SK-N-MC (cell line): ENCODE measurements at places on chromosomes 1 and 21.

GRCh38 chr1:116152577-116152943 is 41.4 kb downstream of the MAB21L3 start:
- DNase-seq: no peak

DNA sequence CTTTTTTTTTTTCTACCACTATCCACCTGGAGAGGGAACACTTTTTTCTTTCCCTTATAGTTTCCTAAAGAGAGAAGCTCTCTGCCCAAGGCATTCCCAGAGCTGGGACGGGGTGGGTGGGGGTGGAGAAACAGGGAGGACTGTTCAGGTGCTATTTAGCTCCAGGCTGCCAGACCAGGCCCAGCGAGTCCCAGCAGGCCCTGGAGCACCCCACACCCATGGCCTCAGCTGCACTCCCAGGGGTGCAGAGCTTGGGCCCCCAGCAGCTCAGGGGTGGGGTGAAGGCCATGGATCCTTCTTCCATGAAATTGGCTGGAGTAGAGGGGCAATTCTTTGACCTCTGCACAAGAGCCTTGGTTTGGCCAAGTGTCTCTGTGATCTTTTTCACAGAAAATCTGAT is 4.1 kb downstream of the ETV3L start:
- no peak for DNase-seq

- DNase-seq: no peak
Measured at GRCh38 chr1:183676586-183677189, 23.6 kb upstream of the APOBEC4 start.

DNA sequence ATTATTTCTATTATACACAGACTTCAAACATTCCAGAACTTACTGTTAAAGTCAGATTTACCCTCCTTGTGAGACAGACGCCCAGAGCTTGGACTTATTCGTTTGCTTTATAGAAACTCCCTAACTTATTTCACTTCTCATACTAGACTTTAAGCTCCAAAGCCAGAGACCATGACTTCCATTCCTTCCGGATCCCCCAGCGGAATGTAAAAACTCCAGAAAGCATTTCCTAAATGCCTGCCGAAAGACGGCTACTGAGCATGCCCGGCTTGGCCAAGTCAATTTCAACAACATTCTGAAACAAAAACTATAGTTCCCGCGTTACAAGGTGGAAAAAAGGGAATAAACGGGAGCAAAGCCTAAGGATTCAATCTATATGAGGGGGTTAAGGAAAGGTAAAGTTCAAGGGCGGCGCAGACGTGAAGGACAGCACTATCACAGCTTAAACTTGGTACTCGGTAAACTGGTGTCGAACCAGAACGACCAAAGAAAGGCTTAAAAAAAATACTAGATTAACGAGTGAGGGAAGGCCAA is 1.1 kb downstream of the USP48 start:
- no peak for DNase-seq

DNA sequence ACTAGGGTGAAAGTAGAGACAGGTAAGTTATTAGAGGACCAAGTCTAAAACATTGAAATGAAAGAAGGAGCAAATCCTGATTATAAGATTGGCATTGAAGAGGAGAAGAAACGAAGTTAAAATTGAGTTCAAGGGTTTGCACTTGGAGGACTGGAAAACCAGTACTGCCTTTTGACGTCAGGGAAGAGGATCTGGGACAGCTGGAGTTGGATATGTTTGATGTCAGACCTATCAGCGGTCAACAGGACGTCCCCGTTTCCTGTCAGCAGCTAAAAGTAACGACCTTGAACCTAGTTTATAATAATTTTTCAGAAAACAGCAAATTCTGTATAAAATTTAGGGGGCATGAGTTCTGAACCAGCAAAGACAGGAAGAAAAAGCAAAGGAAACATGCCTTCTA is 1.2 kb upstream of the NID1 start:
- no peak for DNase-seq

DNA sequence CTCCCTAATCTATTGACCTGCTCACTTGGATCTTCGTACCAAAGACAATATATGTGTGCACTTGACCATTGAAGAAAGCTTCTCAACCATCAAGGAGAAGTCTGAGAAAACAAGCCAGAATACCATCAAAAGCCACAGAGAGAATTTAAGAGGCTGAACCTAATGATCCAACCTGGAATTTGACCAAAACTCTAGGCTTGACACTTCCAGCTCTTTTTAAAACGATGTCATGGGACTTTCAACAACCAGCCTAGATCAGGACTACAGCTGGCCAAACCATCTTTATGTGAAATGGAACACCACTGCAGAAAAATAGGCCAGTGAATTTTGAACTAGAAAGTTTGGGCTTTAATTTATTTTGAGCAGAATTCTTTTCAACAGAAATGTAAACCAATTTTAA is 444.4 kb downstream of the LTN1 start:
- no peak for DNase-seq

DNA sequence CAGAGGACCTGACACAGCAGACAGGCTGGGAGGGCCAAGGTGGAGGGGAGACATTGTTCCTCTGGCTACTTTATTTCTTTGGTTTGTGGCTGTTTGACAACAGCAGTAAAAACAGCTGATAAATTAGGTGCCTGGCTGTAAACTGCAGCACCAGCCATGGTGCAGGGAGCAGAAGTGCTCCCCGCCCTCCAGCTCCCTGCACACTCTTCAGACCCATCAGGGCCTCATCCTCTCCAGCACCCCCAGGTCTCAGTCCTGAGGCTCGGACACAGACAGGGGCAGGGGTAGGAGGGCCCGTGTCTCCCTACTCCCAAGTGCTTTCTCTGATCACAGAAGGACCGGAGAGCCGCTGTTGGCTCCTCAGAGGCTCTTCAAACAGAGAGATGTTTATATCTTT is 17.7 kb upstream of the LRRN2 start:
- DNase-seq: no peak

GRCh38 chr1:211133393-211133835 is 534 bp downstream of the KCNH1 start:
- no peak for DNase-seq

- no peak for DNase-seq
Measured at GRCh38 chr1:220213382-220213983, 58.8 kb downstream of the RAB3GAP2 start.

DNA sequence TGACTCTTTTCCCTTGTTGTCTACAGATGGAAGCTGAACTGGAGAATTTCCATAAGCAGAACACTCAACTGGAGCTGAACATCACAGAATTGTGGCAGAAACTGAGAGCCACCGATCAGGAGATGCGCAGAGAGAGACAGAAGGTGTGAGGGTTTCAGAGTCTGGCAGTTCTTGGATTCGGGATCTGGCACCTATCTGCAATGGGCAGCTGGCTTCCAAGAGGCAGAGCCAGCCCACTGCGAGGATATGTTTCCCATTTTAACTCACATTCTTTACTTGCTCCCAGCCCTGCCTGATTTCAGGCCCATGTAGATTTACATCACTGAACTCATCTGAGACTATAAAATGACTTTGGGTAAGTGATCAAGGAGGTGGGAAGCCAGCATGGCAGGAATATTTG is 37.3 kb upstream of the TMEM125 start:
- no peak for DNase-seq

DNA sequence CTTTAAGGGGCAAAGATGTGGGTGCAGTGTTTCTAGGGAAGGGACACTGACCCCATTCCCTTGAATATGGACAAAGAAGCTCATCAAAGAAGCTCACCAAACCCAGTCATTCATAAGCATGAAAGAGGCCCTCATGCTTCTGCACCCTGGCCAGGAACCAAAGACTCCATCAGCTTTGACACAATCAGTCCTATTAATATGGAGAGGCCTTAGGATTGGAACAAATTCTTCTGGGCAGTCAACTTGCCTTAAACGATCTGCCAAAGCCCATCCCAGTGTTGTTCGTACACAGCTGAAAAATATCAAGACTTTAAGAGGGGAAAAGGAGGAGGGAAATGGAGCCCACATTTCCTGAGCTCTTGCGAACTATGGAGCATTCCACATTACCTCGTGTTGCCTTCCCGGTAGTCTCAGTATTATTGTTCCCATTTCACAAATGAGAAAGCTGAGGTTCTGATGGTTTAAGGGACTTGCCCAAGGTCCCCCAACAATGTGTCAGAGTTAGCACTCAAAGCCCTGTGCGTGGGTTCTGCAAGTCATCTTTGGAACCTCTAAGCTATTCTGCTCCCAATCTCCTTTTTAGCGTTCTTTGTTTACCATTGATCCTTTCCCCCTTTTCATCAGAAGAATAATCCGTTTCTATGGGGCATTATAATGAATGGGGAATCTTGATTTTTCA is 161.9 kb downstream of the ZBTB18 start:
- no peak for DNase-seq

- DNase-seq: no peak
Measured at GRCh38 chr1:153532181-153532580, 3.6 kb downstream of the S100A6 start.

DNA sequence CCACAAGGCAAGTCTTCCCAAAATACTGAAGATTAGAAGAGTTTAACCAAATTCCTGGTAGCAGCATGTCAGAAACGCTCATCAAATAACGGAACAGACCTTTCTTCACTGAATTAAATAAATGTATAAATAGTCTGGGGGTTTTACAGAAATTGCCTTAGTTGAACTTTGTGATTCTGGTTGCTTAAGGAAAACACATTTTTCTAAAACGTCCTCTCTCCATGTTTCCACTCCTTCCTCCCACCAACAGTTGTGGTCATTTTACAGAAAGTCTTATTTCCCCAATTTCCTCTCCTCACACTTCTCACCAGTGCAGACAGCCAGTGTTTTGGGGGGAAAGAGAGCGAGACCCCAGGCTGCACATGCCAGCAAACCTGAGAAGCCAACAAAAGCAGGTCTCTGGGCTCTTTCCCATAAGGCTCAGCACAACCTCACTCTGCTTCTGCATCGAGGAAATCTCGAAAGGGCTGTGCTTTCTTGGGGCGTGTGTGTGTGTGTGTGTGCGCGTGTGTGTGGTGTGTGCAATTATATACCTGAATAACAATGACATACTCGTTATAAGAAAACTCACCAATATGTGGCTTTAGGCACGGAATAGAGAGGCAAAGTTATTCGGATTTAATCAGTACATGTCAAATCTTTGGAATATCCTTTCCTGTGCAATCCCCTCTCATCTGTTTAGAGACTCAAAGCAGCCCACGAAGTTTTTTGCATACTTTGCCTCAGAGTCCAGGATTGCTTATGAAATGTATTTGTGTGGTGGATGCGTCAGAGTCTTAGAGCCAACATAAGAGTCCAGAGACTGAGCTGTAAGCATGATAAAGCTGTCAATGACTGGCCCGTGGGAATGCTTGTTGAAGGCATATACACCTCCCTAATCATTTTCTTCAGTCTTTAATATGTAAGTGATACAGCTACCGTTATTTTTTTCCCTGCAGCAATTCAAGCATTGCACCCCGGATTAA is 2.0 kb downstream of the KCNJ15 start:
- DNase-seq: no peak

- no peak for DNase-seq
Measured at GRCh38 chr1:31413405-31414001, 490 bp downstream of the SERINC2 start.

DNA sequence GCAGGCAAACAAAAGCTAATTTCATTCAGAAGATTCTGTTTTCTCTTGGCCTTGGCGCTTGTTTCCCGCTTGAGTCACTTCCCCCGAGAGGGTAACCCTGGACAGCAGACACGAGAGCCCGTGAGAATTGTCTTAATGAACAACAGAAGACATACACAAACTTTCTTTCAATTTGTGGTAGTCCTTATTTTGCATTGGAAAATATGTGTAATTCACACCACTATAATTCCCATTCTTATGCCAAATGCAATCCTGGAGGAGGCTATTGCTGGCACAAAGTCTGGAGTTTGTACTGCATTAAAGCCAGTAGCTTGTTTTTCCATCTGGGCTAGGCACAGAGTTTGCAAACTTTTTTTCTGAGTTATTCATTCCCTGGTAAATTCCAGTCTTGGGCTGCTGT is 109.8 kb upstream of the IVNS1ABP start:
- DNase-seq: no peak

DNA sequence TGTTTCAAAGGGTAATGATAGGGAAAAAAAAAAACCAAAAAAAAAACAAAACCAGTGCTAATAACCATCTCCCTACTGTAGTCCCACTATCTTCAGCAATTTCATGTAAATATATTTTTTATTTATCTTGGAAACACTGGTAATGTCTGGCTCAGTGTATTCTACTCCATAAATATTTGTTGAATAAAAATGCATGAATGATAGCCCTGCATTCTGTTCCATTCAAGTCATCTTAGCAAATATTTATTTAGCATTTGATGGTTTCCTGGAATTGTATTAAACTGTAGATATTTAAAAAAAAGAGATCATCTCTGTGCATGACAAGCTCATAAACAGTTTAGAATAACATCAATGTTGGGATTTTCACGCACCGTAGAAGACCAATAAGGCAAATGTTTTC is 24.2 kb downstream of the IL23R start:
- DNase-seq: no peak

DNA sequence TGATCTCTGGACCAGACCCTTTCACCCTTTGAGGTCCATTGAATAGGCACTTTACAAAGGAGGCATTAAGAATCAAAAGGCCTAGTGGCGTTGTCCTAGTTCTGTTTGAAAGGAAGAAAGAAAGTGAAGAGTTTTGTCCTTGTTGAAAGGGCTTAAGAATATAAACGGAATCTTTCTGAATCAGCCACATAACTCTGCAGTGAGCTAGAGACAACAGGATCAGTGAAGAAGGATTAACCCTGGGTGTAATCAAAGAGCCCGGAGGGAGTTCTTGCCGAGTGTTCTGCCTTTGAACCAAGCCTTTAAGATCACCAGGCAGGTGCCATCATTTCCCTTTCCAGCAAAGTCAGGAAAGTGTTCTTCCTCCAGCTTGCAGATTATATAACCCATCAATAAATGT is 54.8 kb upstream of the CNTN2 start:
- DNase-seq: no peak

DNA sequence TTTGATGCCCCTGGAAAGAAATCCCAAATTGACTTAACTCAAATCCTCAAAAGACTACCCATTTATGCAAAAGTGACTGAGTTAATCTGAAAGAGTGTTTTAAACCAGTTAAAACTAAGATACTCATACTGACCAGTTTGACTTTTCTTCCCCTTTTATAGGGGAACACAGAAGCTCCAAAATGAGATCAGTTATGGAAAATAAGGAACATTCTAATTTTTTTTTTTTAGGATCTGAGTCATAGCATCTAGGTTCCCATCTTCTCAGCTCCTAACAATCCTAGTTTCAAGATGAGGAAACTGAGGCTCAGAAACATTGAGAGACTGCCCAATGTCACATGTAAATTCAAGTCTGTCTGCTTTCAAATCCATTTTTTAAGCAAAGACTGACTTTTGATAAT is 231.1 kb upstream of the RUNX1 start:
- no peak for DNase-seq

DNA sequence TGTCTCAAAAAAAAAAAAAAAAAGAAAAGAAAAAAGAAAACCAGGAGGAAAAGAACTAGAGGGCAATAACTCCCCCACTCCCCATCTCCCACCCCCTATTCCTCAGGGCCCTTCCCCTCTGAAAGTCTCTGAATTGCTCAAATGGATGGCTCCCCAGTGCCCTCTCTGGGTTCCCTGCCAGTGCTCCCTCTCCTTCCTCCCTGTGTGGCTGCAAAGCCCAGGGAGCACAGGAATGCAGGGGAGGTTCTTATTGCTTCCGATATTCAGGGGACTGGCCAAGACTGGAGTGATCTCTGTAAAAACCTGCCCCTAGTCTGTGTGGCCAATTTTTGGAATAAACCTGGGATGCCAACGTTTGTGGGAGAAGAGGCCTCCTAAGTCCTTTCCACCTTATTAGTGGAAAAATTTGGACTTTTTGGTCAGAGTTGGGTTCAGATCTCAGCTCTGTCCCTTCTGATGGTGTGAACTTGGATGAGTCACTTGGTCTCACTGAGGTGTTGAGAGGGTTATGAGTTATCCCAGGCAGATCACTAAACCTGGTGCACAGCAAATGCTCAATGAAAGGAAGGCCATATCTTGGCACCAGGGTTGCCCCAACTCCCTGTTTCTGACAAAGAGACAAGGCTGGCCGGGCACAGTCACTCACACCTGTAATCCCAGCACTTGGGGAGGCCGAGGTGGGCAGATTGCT is 13.4 kb upstream of the ARHGEF10L start:
- DNase-seq: no peak
